ENCODE measurements at places on chromosomes 2 and 18. TPM values are rescaled to one million over a fixed set of nuclear protein-coding genes. Genes with fewer than 3 reads are reported as not detected.

- peak overlapping the region; percentile 3 for H3K4me3 ChIP-seq
- no peaks in the 10 kb centered on the region for H3K36me3 ChIP-seq
- peak; percentile 34 for DNase-seq
- no peaks in the 10 kb centered on the region for H3K27me3 ChIP-seq
- peaks cover 60% of the 10 kb centered on the region for H3K4me1 ChIP-seq
Observed at GRCh38 chr2:239231231-239232194, 169.3 kb downstream of the HDAC4 start.

DNA sequence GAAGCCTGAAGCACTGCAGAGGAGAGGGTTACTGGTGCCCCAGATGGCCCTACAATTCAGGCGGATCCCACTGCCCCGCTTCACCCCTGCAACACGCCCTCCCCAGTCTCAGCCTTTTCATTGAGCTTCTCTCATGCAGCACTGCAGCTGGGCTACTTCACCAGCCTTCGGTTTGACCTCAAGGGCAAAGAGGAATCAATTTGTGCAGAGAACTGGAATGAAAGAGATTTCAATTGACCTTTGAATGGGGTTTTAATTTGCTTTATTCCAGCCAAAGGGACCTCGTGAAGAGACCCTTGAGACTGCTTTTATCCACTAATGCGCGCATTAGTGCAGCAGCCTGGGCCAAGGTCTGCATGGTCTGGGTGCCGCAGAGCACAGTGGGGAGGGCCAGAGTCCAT is 8.8 kb upstream of the POMC start:
- DNase-seq, result no peak
- H3K4me1 ChIP-seq, result no peaks in the 10 kb centered on the region
- no peaks in the 10 kb centered on the region for H3K36me3 ChIP-seq
- H3K27me3 ChIP-seq, result peaks cover 3% of the 10 kb centered on the region

DNA sequence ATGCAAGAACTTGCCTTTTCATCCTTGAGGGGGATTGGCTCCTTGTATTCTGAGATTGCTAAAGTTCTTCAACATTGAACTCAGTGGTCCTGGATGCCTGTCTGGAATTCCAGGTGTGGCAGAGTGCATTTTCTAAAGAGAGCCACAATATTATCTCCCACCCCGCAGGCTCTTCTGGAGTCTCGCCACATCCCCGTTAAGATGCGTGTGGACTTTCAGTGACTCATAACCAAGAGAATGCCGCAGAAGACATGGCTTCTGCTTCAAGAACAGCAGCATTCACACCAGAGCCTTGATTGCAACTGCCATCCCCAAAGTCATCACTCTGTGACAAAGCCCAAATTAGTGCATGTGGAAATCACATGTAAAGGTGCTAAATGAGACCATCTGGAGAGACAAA is 142.7 kb downstream of the CDH20 start:
- no peak for DNase-seq
- no peaks in the 10 kb centered on the region for H3K27me3 ChIP-seq
- no peaks in the 10 kb centered on the region for H3K4me1 ChIP-seq
- H3K36me3 ChIP-seq, result no peaks in the 10 kb centered on the region
- H3K27ac ChIP-seq, result no peak overlapping the region

Gene PLB1
- 0.75 TPM for total RNA-seq

DNA sequence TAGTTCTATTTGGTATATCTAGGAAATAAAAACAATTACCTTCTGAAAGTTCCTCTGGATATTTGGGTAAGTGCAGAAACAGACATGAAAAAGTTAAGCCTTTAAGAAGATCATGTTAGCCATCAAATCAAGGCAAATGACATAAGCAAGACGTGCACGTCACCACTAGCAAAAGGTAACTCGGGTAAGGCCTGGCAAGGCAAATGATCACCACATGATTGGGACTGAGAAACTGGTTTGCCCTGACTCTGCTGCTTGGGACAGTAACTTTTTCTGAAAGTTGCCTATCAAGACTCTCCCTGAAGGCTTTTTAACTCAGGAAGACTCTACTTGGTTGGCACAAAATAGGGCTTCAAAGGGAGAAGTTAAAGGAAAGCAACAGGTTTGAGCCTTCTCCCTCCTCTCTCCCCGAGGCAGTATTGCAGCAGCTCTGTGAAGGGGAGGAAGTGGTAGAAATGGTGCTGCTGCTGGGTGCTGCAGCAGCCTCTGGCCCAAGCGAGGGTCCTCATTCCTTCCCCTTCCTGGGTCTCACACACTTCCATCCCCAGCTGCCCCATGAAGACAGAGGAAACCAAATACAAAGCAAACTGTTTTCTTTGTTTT is 17.1 kb upstream of the TMEM237 start:
- H3K27ac ChIP-seq, result no peak overlapping the region
- no peaks in the 10 kb centered on the region for H3K27me3 ChIP-seq
- no peaks in the 10 kb centered on the region for H3K4me1 ChIP-seq
- no peaks in the 10 kb centered on the region for H3K36me3 ChIP-seq
- no peak for DNase-seq

Gene SP140L
- total RNA-seq, result 102 TPM

Gene NOTO
- not detected for total RNA-seq

DNA sequence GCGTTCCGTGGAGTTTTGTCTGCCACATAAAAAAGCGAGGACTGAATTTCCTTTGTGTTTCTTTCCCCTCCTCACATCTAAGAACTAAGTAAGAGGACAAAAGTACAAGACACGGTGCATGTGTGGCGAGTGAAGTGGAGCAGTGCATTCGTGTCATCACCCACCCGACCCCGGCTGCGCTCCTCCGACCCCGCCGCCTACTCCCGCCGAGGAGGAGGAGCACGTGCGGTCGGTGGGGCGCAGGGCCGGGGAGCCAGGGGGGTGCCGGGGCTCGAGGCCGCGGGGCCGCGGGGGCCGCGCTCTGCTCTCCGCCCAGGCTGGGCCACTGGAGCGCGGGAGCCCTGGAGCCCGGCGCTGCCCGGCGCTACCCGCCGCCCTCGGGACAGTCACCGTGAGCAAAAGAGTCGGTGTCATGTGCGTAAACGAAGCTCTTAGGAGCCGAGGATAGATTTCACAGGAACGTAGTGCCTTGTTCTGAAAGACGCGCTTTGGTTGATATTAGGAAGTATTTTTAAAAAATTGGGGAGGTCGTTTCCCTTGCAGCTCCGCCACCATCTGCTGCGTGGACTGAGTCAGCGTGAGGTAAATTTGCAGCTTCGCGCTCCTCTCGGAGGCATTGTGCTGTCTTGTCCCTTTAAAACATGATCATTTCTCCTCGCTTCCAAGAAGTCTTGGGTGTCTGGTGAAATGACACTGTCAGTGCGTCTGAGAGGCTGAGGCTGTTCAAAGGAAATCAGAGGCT is 11.0 kb downstream of the TBR1 start:
- peaks cover 18% of the 10 kb centered on the region for H3K4me1 ChIP-seq
- H3K36me3 ChIP-seq, result no peaks in the 10 kb centered on the region

DNA sequence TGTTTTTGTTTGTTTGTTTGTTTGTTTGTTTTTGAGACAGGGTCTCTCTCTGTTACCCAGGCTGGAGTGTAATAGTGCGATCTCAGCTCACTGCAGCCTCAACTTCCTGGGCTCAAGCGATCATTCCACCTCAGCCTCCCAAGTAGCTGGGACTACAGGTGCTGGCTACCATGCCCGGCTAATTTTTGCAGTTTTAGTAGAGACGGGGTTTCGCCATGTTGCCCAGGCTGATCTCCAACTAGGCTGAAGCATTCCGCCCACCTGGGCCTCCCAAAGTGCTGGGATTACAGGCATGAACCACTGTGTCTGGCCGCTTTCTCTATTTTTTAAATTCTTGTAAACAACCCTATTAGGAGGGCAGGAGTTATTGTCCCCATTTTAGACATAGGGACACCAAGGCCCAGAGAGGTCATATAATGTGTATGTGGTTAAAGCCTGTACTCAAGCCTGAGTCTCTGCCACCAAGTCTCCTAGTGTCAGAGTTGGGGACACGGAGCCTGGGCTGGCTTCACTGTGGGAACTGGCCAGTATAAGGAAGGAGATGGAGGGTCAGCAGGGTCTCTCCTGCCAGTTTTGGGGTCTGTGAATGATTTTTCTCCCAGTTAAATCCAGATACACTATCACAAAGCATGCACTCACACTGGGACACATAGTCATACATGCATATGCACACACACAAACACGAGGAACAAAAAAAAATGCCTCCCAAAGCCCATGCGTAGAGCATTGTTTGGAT is 27.5 kb upstream of the MCFD2 start:
- peak overlapping the region; percentile 100 for H3K27ac ChIP-seq
- no peaks in the 10 kb centered on the region for H3K36me3 ChIP-seq
- peaks cover 55% of the 10 kb centered on the region for H3K4me1 ChIP-seq
- no peak for DNase-seq
- peak overlapping the region; percentile 96 for H3K4me3 ChIP-seq
- H3K27me3 ChIP-seq, result no peaks in the 10 kb centered on the region

GRCh38 chr2:109430329-109430636 is 183.5 kb downstream of the SEPTIN10 start:
- H3K27ac ChIP-seq, result no peak overlapping the region
- no peak overlapping the region for H3K4me3 ChIP-seq
- DNase-seq, result no peak
- no peaks in the 10 kb centered on the region for H3K27me3 ChIP-seq
- no peaks in the 10 kb centered on the region for H3K4me1 ChIP-seq

Gene REG3A
- not detected for total RNA-seq

- H3K4me3 ChIP-seq, result no peak overlapping the region
- H3K27me3 ChIP-seq, result no peaks in the 10 kb centered on the region
- H3K4me1 ChIP-seq, result no peaks in the 10 kb centered on the region
Observed at GRCh38 chr2:196365145-196365544, 193.8 kb upstream of the STK17B start.

GRCh38 chr2:45068571-45069140 is 59.4 kb upstream of the SIX2 start:
- H3K27me3 ChIP-seq, result no peaks in the 10 kb centered on the region
- no peak overlapping the region for H3K4me3 ChIP-seq
- H3K27ac ChIP-seq, result no peak overlapping the region
- no peak for DNase-seq

Gene G6PC2
- not detected for total RNA-seq

Gene E2F6
- 8.0 TPM for total RNA-seq

- no peak overlapping the region for H3K4me3 ChIP-seq
- no peak overlapping the region for H3K27ac ChIP-seq
- H3K4me1 ChIP-seq, result no peaks in the 10 kb centered on the region
- H3K27me3 ChIP-seq, result no peaks in the 10 kb centered on the region
Observed at GRCh38 chr18:64974391-64975125, 776.3 kb upstream of the CDH7 start.

Gene FIGN
- total RNA-seq, result not detected

DNA sequence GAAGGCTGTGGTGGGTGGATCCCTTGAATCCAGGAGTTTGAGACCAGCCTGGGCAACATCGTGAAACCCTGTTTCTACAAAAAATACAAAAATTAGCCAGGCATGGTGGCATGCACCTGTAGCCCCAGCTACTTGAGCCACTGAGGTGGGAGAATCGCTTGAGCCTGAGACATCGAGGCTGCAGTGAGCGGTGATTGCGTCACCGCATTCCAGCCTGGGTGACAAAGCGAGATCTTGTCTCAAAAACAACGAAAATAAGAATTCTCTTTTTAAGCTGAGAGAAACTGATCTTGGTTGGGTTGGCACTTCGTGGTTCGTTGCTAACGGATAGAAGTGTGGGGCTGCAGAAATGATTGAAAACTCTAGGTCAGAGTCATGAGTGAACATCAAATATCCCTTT is 109.3 kb upstream of the CNGA3 start:
- H3K36me3 ChIP-seq, result no peaks in the 10 kb centered on the region
- no peak overlapping the region for H3K4me3 ChIP-seq
- H3K27ac ChIP-seq, result no peak overlapping the region
- DNase-seq, result no peak

GRCh38 chr2:234076451-234076850 is 25.9 kb downstream of the SPP2 start:
- H3K36me3 ChIP-seq, result no peaks in the 10 kb centered on the region
- no peak for DNase-seq
- no peaks in the 10 kb centered on the region for H3K27me3 ChIP-seq
- H3K4me3 ChIP-seq, result no peak overlapping the region
- H3K27ac ChIP-seq, result no peak overlapping the region
- H3K4me1 ChIP-seq, result peaks cover 16% of the 10 kb centered on the region

- H3K4me3 ChIP-seq, result no peak overlapping the region
- DNase-seq, result no peak
- H3K27ac ChIP-seq, result no peak overlapping the region
- no peaks in the 10 kb centered on the region for H3K36me3 ChIP-seq
- H3K4me1 ChIP-seq, result peaks cover 88% of the 10 kb centered on the region
- no peaks in the 10 kb centered on the region for H3K27me3 ChIP-seq
Observed at GRCh38 chr2:69572641-69573040, 70.9 kb downstream of the AAK1 start.

DNA sequence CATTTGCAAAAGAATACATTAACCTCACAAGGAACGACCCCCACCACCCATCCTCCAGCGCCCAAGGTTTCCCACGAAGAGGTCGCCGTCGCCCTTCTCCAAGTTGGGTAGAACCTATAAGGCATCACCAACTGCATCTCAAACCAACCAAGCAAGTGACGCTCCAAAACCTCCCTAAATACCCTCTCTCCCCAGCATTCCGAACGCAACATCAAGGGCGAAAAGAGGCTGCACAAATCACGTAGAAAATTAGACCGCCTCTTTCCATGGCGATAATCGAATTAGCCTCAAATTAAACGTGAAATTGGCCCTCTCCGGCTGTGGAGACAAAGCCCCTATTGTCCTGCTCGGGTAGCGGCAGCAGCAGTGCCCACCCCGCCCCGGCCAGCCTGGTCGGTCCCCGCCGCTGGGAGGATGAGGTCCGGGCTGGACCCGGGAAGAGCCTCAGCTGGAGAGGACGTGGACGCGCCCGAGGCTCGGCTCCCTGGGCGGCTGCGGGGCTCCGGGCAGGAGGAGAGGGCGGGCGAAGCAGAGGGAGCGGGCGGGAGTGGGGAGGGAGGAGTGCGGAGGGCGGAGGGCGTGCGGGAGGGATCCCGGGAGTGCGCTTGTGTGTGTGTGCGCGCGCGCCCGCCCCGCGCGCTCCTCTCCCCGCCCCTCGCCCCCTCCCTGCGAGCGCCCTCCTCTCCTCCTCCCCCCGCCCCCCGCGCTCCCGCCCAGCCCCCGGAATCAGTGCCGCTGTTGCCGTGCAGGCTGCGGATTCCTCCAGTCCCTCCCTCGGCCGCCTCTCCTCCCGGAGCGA is at the start of gene SPTBN1:
SPTBN1 (plus strand) TSS at position 765 of the 799 bp plus-strand sequence. CDS start 70,092 bp downstream, outside the sequence.
- peaks cover 20% of the 10 kb centered on the region for H3K27me3 ChIP-seq
- H3K4me1 ChIP-seq, result peaks cover 18% of the 10 kb centered on the region
- DNase-seq, result peak; percentile 3
- no peaks in the 10 kb centered on the region for H3K36me3 ChIP-seq
- H3K4me3 ChIP-seq, result peak within 1 kb of the TSS; percentile 54

GRCh38 chr18:44889111-44889510 is 208.4 kb downstream of the SETBP1 start:
- no peak overlapping the region for H3K27ac ChIP-seq
- no peak for DNase-seq
- no peaks in the 10 kb centered on the region for H3K27me3 ChIP-seq

DNA sequence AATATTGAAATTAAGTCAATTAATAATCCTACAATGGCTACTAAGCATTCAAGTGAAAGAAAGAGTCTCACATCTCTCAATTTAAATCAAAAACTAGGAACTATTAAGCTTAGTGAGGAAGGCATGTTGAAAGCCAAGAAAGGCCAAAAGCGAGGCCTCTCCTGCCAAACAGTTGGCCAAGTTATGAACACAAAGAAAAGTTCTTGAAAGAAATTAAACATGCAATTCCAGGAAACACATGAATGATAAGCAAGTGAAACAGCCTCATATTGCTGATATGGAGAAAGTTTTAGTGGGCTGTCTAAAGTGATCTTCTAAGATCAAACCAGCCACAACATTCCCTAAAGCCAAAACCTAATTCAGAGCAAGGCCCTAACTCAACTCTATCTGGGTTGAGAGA is 11.8 kb downstream of the RDH14 start:
- no peaks in the 10 kb centered on the region for H3K36me3 ChIP-seq
- no peak for DNase-seq
- no peak overlapping the region for H3K4me3 ChIP-seq
- peaks cover 11% of the 10 kb centered on the region for H3K4me1 ChIP-seq
- no peaks in the 10 kb centered on the region for H3K27me3 ChIP-seq

Gene SPP2
- not detected for total RNA-seq
